Left ventricle myocardium superior (tissue), 1 donor: ENCODE measurements at places on chromosomes 2 and 18. TPM values are rescaled to one million over a fixed set of nuclear protein-coding genes. Genes with fewer than 3 reads are reported as not detected.

GRCh38 chr2:62641410-62641843, 64.1 kb upstream of the EHBP1 start:
- DNase-seq: no peak

TMEM200C gene
- 0.32 TPM for total RNA-seq

DNA sequence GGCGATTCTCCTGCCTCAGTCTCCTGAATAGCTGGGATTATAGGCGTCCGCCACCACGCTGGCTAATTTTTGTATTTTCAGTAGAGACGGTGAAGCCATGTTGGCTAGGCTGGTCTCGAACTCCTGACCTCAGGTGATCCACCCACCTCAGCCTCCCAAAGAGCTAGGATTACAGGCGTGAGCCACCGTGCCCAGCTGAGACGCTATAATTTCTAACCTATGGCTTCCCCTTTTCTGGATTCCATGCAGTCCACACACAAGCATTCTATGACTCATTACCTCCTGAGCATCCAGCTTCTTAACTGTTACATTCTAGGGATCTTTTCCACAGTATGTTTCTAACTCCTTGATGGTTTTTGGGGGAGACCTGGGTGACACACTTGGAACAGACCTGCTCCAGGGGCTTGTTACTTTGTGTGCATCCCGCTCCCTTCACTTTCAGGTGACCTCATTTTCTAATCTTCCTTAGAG, 11.8 kb upstream of the KCMF1 start:
- no peak for DNase-seq

POTEC gene
- total RNA-seq: not detected

GRCh38 chr2:157784169-157784822, 91.8 kb downstream of the ACVR1 start:
- peak; percentile 61 for DNase-seq
